Hepatic stellate cell (primary cell): ENCODE measurements at places on chromosomes 16 and 17.
A peak's percentile ranks its signal among the peaks of the same experiment; 100 is the strongest.

DNA sequence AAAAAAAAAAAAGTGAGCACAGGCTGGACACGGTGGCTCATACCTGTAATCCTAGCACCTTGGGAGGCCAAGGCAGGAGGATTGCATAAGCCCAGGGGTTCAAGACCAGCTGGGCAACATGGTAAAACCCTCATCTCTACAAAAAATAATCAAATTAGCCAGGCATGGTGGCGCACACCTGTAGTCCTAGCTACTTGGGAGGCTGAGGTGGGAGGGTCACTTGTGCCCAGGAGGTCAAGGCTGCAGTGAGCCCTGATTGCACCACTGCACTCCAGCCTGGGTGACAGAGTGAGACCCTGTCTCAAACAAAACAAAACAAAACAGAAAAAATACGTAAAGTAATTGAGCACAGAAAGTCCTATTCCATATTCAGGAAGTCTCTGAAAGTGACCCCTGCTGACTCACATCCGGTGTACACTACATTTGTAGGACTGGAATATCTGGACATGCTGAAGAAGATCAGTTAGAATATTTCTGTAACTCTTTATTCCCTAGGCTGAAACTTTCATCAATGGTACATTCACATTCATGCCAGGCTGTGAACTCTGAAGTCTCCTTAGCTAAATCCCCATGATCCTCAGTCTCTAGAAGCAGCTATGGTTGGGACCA, 66.0 kb upstream of the HAS3 start:
- DNase-seq, result peak; percentile 29

GRCh38 chr17:14759325-14759724, 458.4 kb downstream of the HS3ST3B1 start:
- no peak for DNase-seq

DNA sequence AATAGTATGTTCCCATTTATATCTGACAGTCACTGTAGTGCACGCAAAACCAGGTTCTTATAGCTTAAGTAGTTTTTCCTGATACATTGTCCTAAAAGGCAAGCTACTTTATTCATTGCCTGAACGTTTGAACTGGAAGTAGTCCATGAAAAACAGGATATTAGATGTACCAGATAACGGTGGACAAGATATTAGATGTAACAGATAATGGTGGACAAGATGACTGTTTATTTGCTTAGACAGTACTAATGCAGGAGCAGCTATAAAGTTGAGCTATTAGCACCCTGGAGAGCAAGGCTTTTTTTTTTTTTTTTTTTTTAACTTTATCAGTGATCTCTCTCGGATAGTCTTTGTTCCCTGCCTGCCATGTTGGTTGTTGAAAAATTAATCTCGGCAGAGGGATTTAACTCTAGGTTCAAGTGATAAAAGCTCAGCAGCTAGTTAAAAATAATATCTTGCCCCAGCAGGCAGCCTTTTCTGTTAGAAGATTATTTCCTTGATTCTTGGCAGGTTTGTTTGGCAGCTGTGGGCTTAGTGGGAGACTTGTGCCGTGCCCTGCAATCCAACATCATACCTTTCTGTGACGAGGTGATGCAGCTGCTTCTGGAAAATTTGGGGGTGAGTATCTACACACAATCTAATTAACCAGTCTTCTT, 17.3 kb upstream of the TBKBP1 start:
- DNase-seq, result no peak

- DNase-seq, result no peak
Measured at GRCh38 chr16:27780468-27781194, 230.7 kb downstream of the KATNIP start.

GRCh38 chr17:58279016-58279711, 1.6 kb downstream of the MPO start:
- no peak for DNase-seq

DNA sequence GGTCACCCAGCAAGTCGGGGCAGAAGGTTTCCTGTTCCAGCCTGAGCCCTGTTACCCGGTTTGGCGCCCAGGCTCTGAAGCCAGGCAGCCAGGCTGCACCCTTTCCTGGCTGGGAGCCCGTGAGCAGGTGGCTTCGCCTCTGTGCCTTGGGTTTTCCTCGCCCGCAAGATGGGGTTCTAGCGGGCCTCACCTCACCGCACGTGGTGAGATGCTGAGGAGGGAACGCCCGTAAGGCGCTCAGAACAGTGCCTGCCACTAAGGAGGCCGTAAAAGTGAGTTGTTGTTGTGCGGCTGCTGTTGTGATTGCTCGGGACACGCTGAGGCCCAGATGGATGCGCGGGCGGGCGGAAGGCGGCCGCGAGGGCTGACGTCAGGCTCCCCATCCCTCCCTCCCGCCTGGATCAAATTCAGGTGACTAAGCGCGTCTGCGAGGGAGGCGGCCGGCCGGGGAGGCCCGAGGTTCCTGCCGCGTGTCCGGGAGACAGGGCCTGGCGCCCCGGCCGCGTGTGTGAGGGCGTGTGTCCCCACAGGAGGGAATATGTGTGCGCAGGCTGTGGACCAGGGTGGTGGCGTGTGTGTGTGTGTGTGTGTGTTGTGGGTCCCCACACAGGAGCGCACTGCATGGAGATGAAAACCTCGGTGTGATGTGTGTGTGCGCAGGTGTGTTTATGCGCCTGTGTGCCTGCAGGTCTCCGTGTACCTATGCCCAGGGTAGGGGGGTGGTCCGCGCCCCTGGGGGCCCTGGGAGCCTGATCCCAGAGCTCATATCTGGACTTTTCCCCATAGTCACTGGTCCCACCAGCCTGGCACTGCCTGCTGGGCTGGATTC, 4.3 kb downstream of the CAMKK1 start:
- DNase-seq, result no peak

DNA sequence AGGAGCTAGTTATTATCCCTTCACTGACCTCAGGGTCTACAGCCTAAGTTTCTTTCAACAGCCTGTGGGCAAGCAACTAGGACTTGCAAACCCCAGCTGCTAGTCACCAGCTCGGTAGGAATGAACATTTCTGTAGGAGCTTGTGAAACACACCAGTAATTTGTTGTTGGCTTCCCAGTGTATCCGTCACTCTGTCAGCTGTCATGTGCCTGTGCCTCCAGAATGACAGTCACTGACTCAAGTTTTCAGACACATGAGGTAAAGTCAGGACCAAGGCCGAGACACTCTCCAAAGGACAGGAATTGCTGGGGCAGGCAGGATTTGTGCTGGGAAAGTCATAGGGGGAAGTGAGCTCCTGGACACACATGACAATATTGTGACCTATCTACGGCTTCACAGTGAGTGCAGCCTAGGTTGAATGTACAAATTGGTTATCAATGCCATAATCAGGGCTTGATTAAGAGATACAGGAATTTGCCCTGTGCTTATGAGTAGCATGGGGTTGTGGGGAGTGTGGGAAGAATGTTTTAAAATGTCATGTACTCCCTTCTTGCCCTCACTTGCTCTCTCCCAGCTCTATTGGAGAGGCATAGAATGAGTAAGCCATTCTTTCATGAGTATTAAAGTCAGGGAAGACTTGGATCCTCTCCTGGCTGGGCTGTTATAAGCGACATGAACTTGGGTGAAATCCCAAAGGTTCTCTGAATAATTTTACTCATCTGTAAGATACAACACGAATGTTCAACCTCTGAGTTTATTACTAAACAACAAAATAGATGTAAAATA, 391.4 kb downstream of the UTP18 start:
- DNase-seq, result no peak

GRCh38 chr17:10790491-10791401, 13.2 kb downstream of the TMEM238L start:
- no peak for DNase-seq

- no peak for DNase-seq
Measured at GRCh38 chr17:66185862-66186261, 6.1 kb downstream of the CEP112 start.

DNA sequence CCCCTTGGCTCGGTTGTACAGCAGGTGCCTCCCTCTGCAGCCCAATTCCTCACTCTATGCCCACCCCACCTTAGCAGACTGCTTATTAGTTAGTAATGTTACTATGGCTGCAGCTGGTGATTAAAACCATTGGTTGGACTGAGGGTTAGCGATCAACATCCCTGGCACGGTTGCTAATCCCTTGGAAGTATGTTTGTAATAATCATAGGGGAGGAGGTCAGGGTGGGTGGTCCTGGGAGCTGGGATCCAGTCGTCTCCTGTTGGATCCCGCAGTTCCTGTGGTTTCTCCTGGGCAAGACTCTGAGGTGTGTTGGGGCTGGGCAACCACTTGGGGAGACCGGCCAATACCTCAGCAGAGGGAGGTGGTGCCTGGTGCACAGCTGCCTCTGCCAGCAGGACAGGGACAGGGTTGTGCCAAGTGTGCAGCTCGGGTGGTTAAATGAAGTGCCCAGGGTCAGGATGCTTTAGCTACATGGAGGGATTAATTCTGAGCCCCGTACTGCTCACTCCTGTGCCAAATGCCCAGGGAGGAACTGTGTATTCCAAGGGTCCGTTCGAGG, 38.0 kb downstream of the FZD2 start:
- DNase-seq, result no peak

- DNase-seq, result no peak
Measured at GRCh38 chr17:19753051-19753509, 5.0 kb upstream of the ALDH3A1 start.

- no peak for DNase-seq
Measured at GRCh38 chr16:88522276-88522949, 47.8 kb upstream of the ZC3H18 start.

GRCh38 chr16:82996814-82997213, 370.0 kb downstream of the CDH13 start:
- no peak for DNase-seq

- no peak for DNase-seq
Measured at GRCh38 chr16:71337631-71338030, 20.9 kb upstream of the CALB2 start.

DNA sequence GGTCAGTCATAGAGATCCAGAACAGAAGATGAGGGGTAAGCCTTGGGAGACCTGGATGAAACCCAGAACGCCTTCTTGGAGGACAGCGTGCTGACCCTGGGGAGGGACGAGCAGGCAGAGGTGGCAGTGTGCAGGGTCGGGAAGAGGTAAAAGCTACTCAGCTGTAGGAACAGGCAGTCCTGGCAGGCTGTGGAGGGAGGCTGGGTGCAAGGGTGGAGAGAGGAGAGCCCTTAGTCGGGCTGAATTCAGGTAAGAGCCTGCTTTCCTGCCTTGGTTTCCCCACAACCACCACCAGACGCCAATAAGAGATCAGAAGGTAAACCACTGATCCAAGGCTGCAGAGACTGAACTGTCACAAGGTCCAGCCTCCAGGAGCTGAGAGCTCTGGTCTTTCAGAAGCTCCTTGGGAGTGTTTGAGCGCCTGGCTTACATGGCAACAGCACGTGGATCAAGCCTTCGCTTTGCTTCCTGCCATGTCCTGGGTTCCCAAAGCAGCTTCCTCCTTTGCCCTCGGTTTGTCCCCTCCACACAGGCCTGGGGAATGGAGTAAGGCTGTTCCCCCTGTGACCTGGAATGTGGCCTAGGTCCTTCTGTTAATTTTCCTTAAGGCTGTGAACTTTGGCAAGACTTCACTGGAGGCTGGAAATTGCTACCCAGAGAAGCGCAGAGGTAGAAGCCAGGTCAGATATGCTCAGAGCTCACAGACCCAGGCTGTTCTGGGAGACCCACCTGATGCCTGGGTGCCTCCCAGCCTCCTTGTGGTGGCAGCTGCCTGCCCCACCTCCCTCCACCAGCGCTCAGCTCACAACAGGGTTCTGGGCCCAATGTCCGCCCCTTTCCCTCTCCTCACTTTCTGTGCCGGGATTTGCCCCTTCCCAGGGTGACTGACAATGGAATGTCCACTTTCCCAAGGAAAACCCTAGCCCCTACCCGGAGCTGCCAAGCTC, 3.9 kb upstream of the PDK2 start:
- DNase-seq, result no peak

DNA sequence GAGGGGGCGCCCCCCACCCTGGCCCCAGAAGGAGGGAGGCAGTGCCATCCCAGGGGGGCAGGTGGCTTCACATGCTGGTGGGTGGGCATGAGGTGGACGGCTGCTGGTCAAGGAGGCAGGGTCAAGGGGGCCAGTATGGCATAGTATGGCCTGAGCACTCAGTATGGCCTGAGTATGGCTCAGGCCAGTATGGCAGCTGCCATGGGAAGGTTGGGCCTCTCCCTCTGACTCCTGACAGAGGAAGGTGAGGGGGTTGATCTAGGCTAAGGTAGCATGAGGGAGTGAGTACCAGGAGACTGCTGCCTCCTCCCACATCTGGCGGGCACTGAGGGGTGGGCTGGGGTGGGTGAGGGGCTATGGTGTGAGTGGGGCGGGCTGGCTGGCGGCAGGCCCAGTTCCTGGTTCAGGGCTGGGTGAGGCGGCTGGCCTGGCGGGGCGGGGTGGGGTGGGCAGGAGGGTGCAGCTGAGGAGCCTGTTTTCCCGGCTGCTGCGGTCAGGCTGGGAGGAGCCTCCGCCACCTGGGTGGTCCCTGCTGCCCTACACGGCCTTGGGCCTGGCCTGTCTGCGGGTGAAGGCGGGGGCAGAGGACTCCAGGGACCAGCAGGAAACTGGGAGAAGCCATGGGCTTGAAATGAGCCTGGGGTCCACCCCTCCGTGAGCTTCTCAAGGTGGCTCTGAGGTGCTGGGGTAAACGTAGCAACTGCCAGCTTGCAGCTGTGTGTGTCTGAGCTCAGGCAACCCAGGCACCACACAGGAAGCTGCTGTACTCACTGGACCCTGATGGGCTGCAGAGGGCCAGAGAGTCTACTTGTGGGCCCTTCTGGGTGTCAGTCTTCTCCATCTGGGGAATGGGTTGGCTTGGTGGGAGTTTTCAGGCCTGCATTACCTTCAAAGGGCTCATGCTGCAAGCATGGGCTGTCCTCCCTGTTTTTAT, 57.0 kb downstream of the RAI1 start:
- DNase-seq, result no peak

DNA sequence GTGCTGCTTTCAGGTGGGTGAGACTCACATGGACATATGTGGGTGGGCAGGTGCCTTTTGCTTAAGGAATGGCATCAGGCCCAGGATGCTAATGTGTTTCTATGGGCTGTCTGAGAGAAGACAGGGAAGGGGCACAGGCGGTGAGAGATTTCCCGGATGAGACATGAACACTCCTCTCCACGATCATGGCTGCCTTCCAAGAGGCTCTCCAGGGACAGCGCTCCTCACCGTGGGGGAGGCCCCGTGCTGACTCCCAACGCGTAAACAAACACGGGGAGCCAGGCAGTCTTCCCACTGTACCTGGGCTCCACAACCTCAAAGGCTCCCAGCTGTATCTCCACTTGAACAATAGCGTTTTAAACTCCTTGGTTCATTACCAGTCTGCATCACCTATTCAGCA, 42.8 kb downstream of the CDK5R1 start:
- DNase-seq, result no peak

DNA sequence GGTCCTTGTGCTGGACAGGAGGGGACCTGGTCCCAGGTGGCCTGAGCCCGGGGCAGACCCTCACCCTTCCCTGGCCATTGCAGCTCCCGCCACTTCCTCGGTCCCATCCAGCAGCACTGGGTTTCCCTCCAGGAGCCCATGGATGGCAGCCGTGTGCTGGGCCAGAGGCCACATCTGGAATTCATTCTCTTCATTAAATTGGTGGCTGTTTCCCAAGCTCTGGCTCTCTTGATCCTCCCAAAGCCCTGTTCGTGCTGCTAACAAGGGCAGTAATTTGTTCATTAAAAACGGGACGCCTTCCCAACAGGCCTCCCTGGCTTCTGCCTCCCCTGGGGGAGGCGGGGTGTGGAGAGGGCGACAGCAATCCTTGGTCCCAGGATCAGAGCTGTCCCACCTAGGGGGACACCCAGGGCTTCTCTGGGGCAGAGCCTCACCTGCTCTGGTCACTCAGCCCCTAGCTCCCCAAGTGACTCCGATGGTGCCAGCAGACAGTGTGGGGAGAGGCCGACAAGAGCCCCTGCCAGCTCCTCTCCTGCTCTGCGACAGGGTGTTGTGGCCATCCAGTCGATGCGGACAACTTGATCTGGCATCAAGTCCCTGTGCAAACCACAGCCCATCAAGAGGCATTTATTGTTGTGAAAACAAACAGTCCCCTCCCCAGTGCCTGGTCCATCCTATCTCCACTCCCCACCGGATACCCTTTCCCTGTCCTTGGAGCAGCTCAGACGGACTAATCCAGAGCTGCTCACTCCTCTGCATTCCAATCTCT, 44.0 kb downstream of the SDK2 start:
- DNase-seq, result no peak
